DMS53 (cell line): ENCODE measurements at places on chromosomes 4 and X.

- peak; percentile 2 for DNase-seq
Measured at GRCh38 chr4:102518703-102519131, 17.6 kb downstream of the NFKB1 start.

- DNase-seq, result no peak
Measured at GRCh38 chr4:108612365-108612764, 8.0 kb upstream of the RPL34 start.

- DNase-seq, result peak; percentile 76
Measured at GRCh38 chr4:68175562-68176155, 46.0 kb upstream of the TMPRSS11F start.

DNA sequence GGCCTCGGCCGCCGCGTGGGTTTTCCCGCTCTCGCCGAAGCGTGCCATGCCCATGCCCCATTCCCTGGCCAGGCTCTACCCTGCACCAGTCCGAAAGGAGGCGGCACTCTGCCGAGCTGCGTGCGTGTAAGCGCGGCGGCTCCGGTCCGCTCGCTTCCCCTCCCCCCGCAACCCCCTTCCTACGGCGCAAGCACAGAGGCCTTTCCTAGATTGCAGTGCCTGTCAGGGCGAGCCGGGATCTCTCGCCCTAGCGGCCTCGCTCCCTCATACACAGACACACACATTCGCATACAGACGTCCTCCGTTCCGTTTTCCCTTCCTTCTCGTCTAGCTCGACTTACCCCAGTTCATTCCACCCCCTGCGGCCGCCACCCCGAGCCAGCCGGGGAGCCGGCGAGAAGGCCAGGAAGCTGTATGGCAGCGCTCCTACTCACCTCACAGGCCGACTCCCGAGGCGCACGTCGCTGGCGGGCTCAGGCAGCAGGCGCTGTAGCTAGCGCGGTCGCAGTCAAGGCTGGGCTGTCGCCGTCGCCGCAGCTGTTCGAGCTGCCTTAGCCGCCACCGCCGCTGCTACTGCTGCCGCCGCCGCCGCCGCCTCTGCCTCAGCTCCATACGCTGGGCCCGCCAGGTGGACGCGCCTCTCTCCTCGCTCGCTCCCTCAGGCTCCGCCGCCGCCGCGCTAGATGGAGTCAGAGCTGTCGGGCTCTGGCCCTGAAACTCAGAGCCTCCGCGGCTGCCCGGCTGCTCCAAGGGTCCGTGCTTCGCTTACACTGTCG is 615 bp downstream of the NEXMIF start:
- DNase-seq, result peak; percentile 86

DNA sequence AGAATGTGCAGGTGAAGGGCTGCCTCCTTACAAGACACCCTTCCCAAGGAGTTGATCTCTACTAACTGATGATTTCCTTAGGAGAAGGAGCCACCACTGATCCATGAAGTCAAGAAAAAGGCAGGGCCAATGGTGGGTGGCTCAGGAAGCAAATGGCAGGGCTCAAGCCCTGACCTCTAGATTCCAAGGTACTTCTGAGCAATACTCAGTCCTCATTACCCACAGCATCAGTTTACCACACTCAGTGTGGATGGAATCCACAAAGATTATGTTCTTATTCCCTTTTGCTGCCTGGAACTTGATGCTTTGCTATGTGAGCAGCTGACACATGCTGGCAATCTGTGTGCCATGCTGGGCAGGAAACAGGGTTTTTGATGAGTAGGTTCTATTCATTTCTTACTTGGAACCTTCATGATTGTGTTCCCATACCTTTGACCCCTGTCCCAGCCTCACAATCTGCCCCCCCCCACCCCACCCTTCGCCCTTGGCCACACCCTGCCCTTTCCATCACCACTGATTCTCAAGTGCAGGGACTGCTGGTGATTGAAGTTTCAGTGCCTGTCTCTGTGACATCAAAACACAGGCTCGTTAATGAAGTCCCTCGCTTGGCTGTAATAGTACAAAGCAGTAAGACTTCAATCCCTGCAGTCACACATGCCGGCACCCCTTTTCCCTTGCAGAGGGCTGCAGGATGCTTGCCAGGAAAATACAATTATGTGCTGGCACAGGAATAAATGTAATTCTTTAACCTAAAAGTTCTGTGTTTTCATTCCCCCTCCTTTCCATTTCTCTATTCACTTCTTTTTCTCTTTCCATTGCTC is 135.6 kb upstream of the GPC4 start:
- peak; percentile 3 for DNase-seq

GRCh38 chrX:154728431-154729190 is 22.3 kb downstream of the GAB3 start:
- no peak for DNase-seq

GRCh38 chr4:7553280-7553679 is 118.5 kb upstream of the PSAPL1 start:
- no peak for DNase-seq

GRCh38 chrX:26722666-26723428 is 506.9 kb downstream of the MAGEB5 start:
- DNase-seq, result no peak

GRCh38 chrX:13013363-13014110 is 30.9 kb downstream of the FAM9C start:
- peak; percentile 0 for DNase-seq

DNA sequence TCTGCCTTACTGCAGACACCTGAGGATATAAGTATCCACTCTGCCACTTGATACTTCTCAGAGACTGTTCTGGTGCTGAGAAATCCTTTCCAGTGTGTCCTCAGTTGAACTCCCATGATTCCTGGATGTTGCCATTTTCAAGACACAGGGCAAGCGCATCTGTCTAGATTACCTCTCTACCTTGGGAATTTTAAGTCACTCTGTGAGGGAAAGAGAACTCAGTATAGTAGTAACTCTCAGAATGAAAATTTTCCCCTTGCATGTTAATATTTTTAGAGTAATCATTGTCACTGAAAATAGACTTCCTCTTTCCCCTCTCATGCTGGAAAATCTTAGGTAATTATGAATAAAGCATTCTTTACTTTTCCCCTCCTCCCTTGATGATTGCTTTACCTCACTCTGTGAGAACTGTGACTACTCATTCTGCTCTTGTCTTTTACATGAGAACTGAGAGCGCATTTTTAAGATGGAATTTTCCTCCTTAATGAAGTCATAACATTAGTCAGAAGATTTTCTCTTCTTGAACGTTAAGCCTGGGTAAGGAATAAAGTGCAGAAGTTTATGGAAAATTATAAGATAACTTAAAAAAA is 45.0 kb downstream of the TET2 start:
- DNase-seq, result no peak

DNA sequence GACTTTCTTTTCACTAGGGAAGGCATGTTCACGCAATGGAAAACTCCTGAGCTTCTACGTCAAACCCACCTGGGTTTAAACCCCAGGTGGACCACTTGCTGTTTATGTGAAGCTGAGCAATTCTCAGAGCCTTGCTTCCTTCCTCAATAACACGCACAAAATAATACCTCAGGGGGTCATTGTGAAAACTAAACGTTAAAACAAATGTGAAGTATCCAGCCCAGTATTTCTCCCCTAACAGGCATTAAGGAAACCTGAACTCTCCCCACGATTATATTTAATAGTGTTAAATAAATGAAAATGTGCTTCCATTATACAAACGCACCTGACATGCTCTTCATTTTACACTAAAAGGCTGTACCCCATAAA is 117.5 kb downstream of the AFAP1 start:
- DNase-seq, result no peak

GRCh38 chrX:45601052-45601451 is 400.4 kb upstream of the DIPK2B start:
- DNase-seq, result no peak

GRCh38 chrX:821327-822107 is 190.9 kb downstream of the SHOX start:
- DNase-seq, result no peak

DNA sequence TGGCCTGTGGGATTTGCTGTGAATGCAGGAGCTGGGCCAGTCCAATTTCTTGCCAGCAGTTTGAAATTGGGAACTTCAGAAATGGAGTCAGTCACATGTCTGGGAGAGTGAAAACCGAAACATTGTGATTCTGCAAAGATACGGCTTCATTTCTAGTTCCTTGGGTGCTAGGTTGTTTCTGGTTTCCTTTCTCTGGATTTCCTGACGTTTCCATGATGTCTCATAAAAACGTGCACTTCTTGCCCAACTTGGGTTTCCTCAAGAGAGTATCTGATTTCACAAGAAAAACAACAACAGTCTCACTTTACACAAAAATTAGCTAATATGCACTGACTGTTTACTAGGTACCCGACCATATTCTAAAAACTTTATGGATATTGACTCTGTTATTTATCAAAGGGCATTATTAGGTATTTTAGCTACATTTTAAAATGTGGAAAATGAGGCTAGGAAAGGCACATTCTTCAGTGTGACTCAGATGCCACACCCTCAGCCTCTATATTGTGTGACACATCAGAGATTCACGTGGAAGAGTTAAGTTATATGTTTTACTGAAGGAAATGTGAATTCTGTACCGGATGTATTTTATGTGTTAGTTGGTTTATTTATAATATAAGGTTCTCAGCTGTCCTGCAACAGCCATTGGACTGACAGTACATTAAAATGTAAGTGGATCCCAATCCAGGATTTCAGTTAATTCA is 225.0 kb upstream of the PUDP start:
- no peak for DNase-seq

- DNase-seq, result no peak
Measured at GRCh38 chr4:160563552-160564282, 1460.8 kb downstream of the RAPGEF2 start.

GRCh38 chr4:128718768-128719167 is 90.7 kb upstream of the JADE1 start:
- no peak for DNase-seq

- DNase-seq, result peak; percentile 88
Measured at GRCh38 chrX:17374619-17375366, at the start of gene NHS. NHS (plus strand) TSS chrX:17375200; CDS start chrX:17375758, 558 bp downstream.

DNA sequence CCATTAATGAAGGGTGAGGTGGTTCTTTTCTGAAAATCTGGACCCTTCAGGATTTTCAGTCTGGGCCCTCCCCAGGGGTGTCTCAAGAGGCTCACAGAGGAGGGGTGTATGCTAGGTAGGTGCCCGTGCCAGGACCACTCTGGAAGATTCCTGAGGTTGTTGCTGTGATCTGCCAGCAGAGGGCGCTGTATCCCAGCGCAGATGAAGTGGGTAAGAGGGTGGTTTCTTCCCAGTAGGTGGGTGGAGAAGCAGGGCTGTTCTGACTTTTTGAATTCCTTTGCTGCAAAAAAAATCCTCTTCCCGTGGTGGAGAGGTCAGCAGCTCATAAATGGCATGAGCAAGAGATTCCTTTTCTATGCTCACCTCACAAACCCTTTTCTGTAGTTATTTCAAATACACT is 51.1 kb downstream of the SCML1 start:
- peak; percentile 63 for DNase-seq

DNA sequence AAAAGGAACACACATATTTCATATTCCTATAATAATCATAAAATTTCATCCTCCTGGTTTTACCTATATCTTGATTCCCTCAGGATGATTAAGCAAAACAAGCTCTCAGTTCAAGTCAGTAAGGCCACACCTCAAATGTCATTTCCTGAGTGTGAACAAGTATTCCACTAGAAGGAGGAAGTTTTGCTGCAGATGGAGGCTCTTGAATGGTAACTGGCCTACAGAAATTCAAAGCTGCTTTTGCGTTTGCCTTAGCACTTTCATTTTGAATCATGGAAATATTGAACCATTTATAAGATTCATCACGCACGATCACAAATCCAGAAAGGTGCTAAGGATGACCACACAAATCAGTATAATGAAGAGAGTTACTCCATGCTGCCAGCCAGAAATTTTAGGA is 254.4 kb upstream of the CXXC4 start:
- DNase-seq, result peak; percentile 5

DNA sequence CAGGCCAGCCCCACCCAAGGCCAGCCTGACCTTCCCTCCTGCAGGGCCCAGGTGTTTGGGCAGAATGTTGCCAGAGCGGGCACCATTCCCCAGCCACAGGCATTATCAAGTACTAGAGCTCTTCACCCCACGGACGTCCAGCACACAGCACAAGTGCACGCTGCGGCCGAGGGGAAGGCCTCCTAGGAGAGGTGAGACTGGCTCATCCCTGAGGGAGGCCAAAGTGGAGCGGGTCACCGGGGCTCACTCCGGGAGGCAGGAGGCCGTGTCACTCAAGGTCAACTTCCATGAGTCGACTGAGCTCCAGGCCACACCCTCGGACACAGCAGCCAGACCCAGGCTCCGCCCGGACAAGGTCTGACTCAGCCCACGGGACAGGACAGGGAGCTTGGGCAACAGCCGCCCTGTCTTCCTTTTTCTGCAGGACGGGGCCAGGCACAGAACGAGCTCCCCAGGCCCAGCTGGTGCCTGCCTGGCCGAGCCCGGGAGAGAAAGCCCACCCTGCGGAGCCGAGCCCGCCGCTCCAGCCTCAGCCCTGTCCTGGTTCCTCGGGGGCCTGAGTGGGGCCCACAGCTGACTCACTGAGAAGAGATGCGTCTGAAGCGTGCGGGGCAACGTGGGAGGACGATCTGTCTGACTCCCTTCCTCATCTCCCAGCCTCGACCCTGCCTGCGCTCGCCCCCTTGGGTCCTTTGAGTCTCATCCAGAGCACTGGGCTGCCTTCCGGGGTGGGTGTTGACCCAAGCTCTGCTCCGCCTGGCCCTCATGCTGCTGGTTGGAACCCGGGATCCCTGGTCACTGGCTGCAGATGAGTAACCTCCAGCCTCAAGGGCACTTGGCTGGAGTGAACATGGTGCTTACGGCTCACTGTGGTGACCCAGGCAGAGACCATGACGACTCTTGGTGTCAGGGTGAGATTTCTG is 1.6 kb downstream of the SLC49A3 start:
- peak; percentile 74 for DNase-seq

GRCh38 chr4:129545599-129546278 is 449.8 kb downstream of the C4orf33 start:
- DNase-seq, result peak; percentile 24

DNA sequence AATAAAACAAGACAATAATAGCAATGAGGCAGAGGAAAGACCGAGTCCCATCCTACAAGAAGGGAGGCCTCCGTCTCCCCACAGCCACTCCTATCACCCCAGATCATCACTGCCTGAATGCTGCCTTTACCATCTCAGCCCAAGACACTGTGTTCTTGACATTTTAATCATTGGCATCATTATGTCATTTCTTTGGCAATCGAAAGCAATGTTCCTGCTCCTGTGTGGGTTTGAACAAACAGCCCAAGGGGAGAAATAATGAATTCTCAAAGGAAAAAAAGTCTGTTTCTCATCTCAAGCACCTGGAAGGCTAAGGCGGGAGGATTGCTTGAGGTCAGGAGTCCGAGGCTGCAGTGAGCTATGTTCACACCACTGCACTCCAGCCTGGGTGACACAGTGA is 73.0 kb upstream of the ACSL1 start:
- no peak for DNase-seq

DNA sequence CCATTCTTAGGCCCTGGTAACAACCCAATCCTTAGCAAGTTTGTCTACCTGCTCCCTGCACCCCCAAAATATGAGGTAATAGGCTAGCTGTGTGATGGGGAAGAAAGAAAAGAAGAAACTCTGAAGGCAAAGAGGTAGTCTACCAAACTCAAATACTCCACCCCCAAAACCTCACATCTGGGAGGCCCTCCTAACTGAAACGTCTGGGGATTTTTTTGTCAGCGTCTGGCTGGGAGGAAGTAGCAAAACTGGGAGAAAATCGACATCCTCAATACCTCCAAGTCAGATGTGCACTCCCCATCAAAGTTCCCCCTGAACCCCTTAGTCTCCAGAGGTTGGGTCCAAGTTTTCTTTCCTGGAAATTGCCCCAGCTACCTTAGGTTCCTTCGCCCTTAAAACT is 1.0 kb downstream of the LAMP2 start:
- no peak for DNase-seq
